ENCODE measurements at places on chromosomes 5 and 9. TPM values are rescaled to one million over a fixed set of nuclear protein-coding genes. Genes with fewer than 3 reads are reported as not detected.

DNA sequence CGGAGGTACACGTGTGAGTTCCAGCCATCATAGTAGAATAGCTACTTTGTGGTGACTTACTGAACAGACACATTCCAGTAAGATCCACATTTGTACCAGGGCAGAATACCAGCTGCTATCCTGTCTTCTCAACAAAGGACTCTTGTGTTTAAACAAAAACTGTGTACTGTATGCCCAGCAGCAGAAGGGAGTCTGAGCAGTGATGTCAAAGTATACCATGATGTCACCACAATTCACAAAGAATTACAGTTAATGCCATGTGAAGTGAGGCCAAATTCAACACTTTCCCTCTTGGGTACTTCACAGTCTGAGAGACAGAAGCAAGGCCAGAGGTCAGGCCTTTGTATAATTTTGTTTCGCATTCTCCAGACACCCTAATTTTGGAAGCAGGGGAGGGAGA lies 137.0 kb downstream of the ADAMTSL1 start:
- peak; percentile 90 for DNase-seq

GRCh38 chr5:33927685-33928084 lies 8.5 kb upstream of the RXFP3 start:
- no peak for DNase-seq

- DNase-seq: peak; percentile 36
These were observed 112.3 kb downstream of the MARCHF3 start for GRCh38 chr5:126917918-126918614.

- DNase-seq: no peak
These were observed 220.2 kb downstream of the DMAC1 start for GRCh38 chr9:7579351-7579750.

DNA sequence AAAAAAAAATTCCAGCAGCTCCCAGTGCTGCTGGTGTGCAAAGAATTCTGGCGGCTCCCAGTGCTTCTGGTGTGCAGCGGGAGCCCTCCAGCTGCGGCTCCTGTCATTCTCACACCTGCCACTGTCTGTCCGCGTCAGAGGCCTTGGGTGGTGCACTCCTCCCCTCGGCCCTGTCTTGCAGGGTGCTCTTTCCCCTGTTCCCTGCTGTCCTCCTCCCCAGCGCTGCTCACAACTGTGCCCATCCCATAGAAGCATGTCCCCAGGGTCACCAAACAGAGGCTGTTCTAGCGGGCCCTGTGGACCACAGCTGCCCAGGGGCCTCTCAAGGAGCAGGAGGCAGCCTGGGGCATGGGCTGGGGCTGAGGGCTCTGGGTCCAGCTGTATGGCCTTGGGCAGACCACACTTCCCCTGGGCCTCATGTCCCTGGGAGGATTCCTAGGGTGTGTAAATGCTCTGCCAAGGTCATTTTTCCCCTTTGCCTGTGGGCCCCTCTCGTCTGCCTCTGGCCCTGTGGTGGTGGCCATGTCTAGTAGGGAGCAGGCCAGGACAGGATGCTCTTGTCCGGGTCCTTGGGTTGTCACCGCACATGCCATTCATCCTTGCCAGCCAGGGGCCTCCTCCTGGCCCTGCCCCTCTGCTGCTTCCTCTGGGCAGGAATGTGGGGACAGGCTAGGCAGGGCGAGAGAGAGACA lies 68.2 kb downstream of the PHF2 start:
- DNase-seq: peak; percentile 89

- no peak for DNase-seq
These were observed 10.5 kb upstream of the ZNF354A start for GRCh38 chr5:178740921-178741320.

DNA sequence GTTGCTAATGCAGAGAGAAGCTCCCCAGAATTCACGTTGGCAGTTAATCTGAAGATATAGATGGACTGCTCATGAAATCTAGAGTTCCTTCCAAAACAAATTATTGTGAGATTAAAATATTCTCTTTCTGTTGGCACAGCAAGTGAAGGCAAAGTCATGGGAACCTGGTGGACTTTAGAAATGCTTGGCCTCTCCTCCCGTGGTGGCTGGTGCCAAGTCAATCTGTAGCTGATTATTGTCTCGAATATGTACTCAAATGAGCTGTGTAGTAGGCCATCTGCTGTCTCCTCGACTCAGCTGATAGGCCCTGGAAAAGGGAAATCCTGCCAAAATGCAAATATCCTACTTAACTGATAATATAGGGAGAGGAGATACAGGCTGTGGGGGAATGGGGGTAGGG lies 69.3 kb downstream of the DAPK1 start:
- DNase-seq: peak; percentile 86

DNA sequence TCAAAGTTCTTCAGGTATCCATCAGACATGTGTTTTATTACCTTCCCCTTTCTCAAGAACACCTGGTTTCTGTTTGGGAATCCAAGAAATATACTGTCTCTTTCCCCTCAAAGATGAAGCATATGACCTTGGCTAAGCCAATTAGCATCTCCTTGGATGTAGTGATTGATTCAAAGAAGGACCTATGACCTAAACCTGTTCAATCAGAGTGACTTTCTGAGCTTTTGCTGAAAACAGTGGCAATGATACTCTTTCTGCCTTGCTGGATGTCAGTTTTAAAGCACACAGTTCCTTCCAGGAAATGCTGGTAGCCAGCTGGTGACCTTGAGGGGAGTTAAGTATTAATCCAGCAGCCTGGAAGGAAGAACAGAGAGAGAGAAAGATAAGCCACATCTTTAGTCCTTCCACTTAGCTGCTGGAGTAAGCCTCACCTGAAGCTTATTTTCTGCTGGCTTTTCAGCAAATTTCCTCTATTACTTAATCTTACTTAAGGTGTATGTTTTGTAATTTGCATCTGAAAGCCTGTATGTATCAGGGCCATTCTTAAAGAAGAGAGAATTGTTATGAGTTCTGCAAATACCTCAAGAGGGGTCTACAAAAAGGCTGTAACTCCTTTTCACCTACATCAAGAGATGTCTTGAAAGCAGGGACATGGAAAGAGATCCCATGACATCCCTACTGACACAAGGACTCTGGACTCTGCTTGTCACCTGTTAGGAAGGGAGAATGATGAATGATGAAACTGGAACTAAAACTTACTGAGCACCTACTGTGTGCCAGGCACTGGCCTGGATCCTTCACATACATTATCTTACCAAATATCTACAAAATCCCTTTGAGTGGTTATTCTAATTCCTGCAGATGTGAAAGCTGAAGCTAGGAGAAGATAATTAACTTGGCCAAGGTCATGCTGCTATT lies 35.2 kb upstream of the PIK3R1 start:
- DNase-seq: no peak

DNA sequence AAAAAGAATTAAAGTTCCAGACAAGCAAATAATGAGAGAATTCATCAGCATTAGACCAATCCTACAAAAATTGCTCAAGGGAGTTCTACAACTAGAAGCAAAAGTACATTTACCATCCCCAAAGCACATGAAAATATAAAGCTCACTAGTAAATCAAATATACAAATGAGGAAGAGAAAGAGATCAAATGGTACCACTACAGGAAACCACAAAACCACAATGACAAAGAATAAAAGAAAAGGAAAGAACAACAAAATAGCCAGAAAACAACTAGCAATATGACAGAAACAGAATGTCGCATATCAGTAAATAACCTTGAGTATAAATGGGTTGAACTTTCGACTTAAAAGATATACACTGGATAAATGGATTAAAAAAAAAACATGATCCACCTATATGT lies 739.0 kb downstream of the DTWD2 start:
- DNase-seq: no peak

- DNase-seq: no peak
These were observed 122.2 kb downstream of the ADAMTS6 start for GRCh38 chr5:65359569-65359968.

DNA sequence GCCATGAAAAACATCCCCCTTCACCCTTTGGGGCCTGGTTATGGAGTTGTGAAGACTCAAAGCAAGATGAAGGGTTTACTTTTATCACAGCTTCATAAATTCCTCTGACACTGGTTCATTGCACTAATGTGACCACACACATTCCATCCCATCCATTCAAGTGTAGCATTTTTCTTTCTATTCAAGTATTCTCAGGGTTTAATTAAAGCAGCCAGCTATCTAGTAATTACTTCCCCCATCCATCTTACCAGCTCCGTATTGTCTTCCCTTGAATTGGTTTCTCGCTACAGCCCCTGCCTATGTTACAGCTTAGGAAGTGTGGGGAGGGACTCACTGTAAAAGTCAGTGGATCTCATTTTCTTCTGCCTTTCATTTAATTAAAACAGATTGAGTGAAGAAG lies 387.0 kb upstream of the RFX3 start:
- DNase-seq: no peak

- DNase-seq: peak; percentile 1
These were observed 779.1 kb downstream of the NR2F1-AS1 start for GRCh38 chr5:92801911-92802310.

DNA sequence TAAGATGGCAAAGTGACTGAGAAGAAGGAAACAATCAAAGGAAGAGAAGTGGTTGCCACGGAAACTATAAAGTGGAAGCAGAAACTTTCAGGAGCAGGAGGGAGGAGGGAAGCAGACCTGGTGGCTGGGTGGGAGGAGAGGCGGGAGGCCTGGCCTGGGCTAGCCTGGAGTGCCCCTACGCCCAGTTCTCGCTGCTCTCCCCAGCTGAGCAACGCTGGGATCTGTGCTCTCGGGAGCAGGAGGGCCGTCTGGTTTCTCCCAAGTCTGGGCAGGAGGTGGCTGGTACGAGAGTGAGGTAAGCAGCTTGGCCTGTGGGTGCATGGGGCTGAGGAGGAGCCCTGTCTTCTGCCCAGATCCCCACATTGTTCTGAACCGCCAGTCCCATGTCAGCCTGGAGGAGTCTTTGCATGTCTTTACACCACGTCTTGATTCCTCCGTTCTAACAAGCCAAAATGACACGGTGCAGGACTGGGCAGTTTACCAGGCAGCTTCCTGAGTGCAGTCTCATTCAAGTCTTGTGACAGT lies 15.0 kb upstream of the DAB2IP start:
- peak; percentile 70 for DNase-seq

DNA sequence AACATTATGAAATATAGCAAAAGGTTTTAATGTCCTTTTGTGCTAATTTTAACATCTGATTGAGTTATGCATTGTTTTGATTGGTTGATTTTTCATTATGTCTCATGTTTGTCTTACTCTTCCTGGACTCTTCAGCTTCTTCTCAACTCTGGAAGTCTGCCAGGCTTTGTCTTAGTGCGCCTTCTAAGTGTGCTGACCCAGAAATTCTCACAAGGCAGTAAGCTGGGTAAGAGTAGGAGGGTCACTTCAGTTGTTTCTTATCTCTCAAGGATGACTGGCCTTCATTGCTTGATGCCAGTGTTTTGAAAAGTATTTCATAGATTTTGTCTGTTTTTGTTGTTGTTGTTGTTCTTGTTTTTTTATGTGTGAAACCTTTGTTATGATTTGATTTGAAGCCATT lies 59.2 kb downstream of the RIC1 start:
- peak; percentile 4 for DNase-seq

GRCh38 chr5:1480806-1481205 lies 35.6 kb upstream of the SLC6A3 start:
- no peak for DNase-seq

DNA sequence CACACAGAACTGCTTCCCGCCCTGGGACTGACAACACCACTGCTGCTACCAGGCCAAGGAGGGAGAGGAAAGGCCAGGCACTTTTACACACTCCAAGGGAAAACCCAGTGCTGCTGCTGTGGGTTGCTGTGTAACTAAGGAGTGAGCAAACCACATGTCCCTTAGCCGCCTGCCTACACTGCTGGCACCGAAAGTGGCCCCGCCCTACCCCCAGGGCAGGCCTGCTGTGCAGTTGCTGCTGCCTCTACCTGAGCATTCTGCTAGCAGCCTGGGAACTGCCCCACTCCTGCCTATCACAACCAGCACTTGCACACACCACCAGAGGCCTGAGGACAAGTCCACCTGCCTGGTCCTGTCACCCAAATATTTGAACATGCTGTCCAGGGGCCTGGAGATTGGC lies 740.9 kb downstream of the DTWD2 start:
- no peak for DNase-seq

GRCh38 chr5:1312993-1313833 lies 18.3 kb upstream of the TERT start:
- no peak for DNase-seq

DNA sequence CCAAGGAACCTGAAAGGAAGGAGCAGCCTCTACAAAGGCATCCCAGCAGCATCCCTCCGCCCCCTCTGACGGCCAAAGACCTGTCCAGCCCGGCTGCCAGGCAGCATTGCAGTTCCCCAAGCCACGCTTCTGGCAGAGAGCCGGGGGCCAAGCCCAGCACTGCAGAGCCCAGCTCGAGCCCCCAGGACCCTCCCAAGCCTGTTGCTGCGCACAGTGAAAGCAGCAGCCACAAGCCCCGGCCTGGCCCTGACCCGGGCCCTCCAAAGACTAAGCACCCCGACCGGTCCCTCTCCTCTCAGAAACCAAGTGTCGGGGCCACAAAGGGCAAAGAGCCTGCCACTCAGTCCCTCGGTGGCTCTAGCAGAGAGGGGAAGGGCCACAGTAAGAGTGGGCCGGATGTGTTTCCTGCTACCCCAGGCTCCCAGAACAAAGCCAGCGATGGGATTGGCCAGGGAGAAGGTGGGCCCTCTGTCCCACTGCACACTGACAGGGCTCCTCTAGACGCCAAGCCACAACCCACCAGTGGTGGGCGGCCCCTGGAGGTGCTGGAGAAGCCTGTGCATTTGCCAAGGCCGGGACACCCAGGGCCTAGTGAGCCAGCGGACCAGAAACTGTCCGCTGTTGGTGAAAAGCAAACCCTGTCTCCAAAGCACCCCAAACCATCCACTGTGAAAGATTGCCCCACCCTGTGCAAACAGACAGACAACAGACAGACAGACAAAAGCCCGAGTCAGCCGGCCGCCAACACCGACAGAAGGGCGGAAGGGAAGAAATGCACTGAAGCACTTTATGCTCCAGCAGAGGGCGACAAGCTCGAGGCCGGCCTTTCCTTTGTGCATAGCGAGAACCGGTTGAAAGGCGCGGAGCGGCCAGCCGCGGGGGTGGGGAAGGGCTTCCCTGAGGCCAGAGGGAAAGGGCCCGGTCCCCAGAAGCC lies 30.8 kb downstream of the CD180 start:
- peak; percentile 92 for DNase-seq

- DNase-seq: no peak
These were observed 390.5 kb downstream of the ZNF608 start for GRCh38 chr5:124355928-124356327.

Gene GGTA1
- 6.9 TPM for total RNA-seq

Gene PALM2AKAP2
- total RNA-seq: 64.8 TPM

Gene HACD4
- total RNA-seq: 5.8 TPM

Gene SOX30
- 0.10 TPM for total RNA-seq

Gene WWC1
- 15.5 TPM for total RNA-seq

Gene CEL
- 0.41 TPM for total RNA-seq

Gene SLCO6A1
- total RNA-seq: not detected

Gene UNC5A
- 0.41 TPM for total RNA-seq
